ENCODE measurements at places on chromosomes 11 and 22.
A peak's percentile ranks its signal among the peaks of the same experiment; 100 is the strongest.

GRCh38 chr11:10750838-10751580 is at the start of gene CTR9:
CTR9 (plus strand) TSS chr11:10751246; CDS start chr11:10751413, 167 bp downstream.
- peak; percentile 87 for DNase-seq

- no peak for DNase-seq
Observed at GRCh38 chr22:45233386-45233785, 7.3 kb downstream of the KIAA0930 start.

GRCh38 chr11:87431392-87431791 is 393.7 kb downstream of the TMEM135 start:
- no peak for DNase-seq

DNA sequence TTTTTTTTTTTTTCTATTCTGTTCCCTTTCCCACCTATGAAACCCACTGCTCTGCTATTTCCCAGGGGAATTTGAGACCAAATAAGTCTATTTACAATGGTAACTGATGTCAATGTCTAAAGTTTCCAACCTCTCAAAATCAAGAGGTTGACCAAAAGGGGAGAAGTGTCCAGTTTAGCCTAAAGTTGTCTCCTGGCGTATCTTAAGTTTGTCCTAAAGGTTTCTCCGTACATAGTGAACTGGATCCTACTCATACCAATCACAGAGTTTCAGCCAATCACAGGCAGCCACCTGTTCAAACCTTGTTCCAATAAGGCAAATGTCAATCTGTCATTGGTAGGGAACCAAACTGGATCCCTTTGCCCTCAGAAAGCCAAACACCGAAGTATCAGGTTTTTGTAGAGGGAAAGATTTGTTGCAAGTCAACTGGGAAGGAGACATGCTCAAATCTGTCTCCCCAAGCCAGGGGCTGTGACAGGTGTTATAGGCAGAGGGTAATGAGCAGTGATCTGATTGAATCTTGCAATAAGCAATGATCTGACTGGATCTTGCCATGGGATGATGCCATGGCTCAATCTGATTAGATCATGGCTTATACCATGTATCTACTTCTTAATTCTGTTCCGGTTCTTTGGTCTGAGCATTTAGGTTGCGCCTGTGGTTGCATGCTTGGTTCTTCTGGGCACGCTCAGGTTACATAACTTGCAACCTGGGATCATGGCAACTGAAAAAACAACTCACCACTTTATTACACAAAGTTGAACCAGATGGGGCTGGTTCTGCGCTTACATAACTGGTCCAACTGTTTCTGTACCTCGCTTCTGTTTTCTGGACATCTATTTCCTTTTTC is 1.1 kb upstream of the VPS37C start:
- DNase-seq = no peak

DNA sequence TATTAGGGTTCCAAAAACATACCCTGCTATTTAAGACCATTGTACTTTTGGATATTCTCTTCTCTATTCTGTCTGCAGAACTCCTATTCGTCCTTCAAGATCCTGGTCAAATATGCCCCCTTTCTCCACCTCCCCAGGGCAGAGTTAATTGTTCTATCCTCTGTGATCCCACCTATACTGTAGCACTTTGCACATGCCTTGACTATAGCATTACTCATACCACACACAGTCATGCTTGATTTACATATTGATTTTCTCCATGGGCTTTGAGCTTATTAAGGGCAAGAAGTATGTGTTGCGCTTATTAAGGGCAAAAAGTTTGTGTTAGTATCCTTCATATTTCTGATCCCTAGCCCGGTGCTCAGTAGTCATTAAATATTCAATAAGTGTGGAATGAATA is 263.7 kb upstream of the CADM1 start:
- DNase-seq = no peak

DNA sequence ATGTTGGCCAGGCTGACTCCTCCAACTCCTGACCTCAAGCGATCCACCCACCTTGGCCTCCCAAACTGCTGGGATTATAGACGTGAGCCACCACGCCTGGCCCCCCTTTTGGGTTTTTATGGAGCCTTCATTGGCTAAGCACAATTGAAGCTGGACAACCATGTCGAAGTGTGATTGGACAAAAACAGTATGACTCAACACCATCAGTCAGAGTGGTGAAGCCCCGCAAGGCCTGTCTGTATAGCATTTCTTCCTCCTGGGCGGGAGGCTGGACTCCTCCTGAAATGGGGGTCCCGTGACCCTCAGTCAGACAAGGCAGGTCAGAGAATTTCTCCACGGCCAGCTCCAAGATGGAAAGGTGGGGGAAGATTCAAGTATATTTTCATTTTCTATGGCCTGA is 3.1 kb upstream of the PARVB start:
- DNase-seq = no peak

GRCh38 chr11:69209038-69209350 is 53.3 kb downstream of the SMIM38 start:
- no peak for DNase-seq

- no peak for DNase-seq
Observed at GRCh38 chr22:19674929-19675253, 39.4 kb upstream of the SEPTIN5 start.

GRCh38 chr22:46225631-46226030 is 24.5 kb downstream of the CDPF1 start:
- DNase-seq = no peak

DNA sequence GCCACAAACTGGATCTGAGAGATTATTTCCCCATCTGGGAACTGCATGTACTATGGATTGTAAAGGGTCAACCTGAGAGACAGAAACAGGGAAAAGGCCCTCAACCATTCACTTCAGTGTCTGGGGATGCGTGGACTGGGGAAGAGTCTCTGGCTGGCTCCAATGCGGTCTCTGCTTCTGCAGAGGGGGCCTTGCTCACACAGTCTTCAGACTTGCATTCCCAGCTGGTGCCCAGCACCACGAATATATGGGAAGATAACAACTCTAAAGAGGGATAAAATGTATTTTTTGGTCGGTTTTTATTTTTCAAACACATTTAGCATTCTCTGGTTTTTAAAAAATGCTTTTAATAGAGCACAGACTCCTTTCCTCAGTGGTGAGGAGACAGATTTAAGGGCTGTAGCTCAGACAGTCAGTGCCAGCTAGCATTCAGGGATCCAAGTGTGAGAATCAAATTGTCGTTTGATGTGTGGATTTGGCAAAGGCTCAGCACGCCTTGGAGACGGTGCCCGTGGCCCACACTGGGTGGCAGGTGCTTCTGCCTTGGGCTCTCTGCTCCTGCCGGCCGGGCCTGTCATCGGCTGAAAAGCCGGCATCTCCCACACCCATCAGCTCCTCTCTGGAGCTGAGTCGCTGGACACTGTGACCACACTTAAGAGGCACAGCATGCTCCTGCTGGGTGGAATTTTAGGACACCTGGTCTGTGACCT is 8.0 kb upstream of the EFCAB6 start:
- no peak for DNase-seq

DNA sequence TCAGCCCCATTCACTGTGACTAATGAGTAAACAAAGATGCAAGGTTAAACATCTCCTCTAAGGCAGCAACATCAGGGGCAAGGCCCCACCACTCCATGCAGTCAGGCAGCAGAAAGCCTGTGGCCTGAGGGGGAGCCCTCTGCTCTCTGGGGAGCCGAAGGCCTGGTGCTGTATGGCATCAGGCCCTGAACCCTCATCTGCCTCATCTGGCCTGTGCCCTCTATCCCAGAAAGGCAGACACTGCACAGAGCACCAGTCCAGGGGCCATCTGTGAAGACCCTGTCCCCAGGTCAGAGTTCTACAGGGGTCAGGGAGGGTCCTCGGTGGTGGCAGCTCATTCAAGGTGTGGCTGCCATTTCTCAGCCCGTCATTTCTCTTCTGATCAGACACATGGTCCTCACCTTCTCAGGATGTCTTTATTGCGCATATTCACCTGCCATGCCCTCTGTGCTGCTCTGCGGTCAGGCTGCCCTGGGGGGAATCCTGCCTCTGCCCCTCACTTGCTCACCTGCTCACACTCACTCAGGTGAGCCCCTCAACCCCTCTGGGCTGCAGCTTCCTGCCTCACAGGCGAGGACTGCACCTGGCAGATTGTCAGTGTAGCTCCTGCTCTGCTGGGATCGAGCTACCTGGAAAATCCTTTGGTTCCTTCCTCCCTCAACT is 103.1 kb upstream of the PITPNB start:
- no peak for DNase-seq

DNA sequence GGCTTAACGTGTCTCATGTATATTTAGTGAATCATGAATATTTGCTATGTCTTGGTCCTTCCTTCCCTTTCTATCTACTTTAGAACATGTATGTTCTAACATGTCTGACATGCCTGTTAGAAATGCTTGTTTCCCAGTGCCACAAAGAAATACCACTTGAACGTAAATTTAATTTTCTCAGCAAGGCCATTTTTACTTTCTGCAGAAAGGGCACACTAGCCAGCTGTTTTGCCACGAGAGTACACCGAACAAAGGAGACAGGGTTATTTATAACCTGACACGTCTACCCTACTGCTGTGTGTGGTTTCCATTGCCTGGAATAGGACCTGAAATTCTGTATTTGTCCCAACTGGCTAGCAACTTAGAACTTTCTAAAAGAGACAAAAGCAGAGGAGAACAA is 7.4 kb upstream of the ZBTB44 start:
- DNase-seq = no peak

DNA sequence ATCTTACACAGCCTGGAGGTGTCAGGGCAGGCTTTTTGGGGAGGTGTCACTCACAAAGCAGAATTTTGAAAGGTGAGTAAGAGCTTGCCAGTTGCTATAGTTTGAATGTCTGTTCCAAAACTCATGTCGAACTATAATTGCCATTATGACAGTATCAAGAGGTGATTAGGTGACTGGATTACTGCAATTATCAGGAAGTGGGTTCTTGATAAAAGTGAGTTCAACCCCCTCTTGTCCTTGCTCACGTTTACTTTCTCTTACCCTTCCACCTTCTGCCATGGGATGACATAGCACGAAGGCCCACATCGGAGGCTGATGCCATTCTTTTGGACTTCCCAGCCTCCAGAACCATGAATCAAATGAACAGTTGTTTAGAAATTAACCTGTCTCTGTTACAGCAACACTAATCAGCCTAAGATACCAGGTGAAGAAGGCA is 4.7 kb upstream of the C11orf86 start:
- no peak for DNase-seq

GRCh38 chr11:65571940-65572339 is 398 bp upstream of the FAM89B start:
- no peak for DNase-seq

- DNase-seq = no peak
Observed at GRCh38 chr22:25774575-25775026, 32.6 kb downstream of the MYO18B start.

DNA sequence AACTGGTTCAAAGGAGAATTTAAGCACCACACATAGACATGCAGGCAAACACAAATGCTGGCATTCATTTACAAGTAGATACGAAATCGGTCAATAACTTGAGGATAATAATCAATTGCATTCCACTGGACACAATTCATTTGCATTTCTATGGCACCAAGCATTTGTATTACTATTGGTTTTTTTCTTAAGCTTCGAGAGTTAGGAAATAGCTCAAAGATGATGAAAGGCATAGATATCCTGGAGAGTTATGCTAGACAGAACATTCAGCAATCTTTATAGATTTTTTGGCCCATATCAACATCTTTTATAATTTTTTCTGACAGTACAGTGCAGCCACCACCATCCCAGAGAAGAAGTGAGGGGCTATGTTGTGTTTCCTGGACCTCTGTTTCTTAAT is 544.4 kb downstream of the MIAT start:
- DNase-seq = no peak

GRCh38 chr11:23021287-23021863 is 161.1 kb upstream of the CCDC179 start:
- no peak for DNase-seq

- peak; percentile 52 for DNase-seq
Observed at GRCh38 chr22:40348025-40348658, 1.8 kb downstream of the ADSL start.

GRCh38 chr11:35794850-35795249 is 132.3 kb downstream of the TRIM44 start:
- DNase-seq = no peak

- peak; percentile 17 for DNase-seq
Observed at GRCh38 chr11:59754494-59754858, 700 bp upstream of the STX3 start.

- DNase-seq = no peak
Observed at GRCh38 chr11:77175869-77176539, 48.0 kb downstream of the MYO7A start.

GRCh38 chr22:23537416-23537815 is 42.7 kb downstream of the IGLL1 start:
- DNase-seq = no peak

DNA sequence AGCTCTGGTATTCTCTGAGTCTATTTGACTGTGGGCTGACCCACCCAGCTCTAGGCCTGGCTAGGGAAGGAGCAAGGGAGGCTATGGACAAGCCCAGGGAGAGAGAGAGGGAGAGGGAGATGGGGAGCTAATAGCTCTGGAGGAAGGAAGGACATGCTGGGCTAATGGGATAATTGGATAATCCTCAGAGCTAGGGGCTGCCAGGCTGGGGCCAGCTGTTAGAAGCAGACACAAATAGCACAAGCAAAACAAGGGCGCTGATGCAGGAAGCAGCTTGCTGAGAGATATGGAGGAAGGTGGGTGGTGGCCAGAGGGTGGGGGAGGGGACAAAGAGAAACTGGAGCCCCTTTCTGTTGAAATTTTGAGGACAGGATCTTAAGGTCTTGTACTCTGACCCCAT is 23.2 kb downstream of the ADORA2A start:
- DNase-seq = no peak

DNA sequence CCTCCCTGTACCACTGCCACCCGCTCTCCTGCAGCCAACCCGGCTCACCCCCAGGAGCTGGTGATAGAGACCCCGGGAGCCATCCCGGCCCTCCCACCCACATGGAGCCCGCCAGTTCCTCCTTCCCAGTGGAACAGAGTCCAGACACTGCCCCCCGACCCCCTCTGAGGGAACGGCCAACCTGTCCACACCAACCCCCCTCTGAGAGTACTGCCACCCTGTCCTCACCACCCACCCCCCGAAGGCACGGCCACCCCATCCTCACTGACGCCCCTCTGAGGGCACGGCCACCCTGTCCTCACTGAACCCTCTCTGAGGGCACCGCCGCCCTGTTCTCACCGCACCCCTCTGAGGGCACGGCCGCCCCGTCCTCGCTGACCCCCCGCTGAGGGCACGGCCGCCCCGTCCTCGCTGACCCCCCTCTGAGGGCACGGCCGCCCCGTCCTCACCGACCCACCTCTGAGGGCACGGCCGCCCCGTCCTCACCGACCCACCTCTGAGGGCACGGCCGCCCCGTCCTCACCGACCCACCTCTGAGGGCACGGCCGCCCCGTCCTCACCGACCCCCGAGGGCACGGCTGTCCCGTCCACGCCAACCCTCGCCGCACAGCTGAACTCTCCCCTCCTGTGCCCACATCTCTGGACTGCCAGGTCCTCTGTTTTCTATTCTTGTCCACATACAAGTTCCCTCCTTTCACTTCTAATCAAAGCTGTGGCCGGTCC is 18.0 kb downstream of the TOLLIP start:
- DNase-seq = no peak

DNA sequence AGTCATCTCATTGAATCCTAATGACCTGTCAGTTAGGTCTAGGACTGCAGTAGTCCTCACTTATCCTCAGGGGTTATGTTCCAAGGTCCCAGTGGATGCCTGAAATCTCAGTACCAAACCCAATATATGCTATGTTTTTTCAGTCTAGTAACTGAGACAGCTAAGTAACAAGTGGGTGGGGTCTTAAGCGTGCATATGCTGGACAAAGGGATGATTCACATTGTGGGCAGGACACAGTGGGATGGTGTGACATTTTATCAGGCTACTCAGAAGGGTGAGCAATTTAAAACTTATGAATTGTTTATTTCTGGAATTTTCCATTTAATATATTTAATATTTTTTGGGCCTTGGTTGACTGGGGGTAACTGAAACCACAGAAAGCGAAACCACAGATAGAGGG is 29.0 kb downstream of the DDX10 start:
- DNase-seq = no peak

Data from T-helper 9 cell (primary cell).